ENCODE measurements at places on chromosomes 11 and 22.

DNA sequence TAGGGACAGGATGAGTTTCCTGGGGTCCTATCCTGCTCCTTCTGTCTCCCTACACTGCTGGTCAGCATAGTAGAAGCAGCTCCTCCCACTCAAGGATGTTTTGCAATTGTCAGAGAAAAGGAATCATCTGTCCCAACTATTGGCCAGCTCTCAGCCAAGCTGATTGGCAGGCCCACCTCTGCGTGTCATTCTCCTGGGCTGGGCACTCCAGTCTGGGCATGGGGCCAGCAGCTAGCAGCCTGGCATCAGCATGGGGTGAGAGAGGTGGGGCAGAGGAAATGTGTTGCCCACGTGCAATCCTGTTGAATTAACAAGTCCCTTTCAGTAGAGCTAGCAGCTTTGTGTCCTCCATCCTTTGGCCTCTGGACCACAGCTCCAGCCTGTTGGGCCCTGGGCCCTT lies 14.1 kb downstream of the ANKK1 start:
- peak; percentile 51 for DNase-seq

GRCh38 chr11:115496892-115497291 lies 7.3 kb downstream of the CADM1 start:
- no peak for DNase-seq

- DNase-seq: peak; percentile 31
Measured at GRCh38 chr11:4643076-4643475, 706 bp upstream of the OR51E1 start.

GRCh38 chr11:118911880-118912741 lies 13.6 kb downstream of the BCL9L start:
- DNase-seq: peak; percentile 84

DNA sequence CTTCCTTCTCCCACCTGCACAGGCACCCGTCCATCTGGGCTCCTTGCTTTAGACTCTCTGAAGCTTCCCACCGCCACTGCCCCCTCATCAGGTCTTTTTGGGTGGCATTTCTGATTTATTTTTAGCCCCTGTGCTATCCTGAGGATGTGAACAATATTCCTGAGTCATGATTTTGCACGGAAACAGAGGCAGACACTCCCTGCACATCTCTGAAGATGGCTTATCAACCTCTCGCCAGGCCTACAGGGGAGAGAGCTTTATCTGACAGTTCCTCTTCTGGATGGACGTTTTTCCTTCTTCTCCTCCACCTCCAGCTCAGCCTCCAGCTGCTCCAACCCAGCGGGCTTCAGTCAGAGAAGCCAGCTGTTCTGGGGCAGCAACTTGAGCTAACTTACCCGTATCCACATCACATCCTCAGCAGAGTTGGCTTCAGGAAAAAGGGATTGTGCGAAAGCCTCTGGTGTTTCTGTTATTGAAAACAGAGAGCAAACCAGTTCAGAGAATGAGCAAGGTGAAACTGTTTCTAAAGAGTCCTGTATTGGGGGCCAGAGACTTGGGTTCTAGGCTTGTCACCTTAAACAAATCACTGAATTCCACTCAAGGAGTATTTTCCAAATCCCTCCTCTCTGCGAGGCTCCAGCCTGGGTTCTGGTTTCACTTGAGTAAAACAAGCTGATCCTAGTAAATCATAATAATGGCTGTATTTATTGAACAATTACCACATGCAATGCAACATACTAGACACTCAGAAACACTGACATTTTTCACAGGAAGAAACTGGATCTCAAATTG lies 33.1 kb upstream of the ETS1 start:
- DNase-seq: peak; percentile 17

- DNase-seq: no peak
Measured at GRCh38 chr11:68469122-68469521, 8.6 kb downstream of the PPP6R3 start.

- no peak for DNase-seq
Measured at GRCh38 chr11:65329478-65329877, 4.2 kb upstream of the DPF2 start.

GRCh38 chr11:65219930-65220213 lies 38.1 kb downstream of the CAPN1 start:
- DNase-seq: no peak

GRCh38 chr22:41367039-41367679 lies 14.6 kb upstream of the TEF start:
- DNase-seq: peak; percentile 96

GRCh38 chr11:43988040-43988817 lies 45.8 kb downstream of the C11orf96 start:
- DNase-seq: no peak

- no peak for DNase-seq
Measured at GRCh38 chr11:1853376-1854131, 670 bp downstream of the LSP1 start.

GRCh38 chr11:131121426-131122333 lies 205.4 kb upstream of the SNX19 start:
- DNase-seq: no peak

- DNase-seq: peak; percentile 75
Measured at GRCh38 chr11:117226388-117227385, 5.2 kb downstream of the PCSK7 start.

GRCh38 chr11:2806351-2807024 lies 79.1 kb downstream of the CDKN1C start:
- peak; percentile 19 for DNase-seq

GRCh38 chr22:43295173-43295572 lies 48.0 kb downstream of the SCUBE1 start:
- no peak for DNase-seq

DNA sequence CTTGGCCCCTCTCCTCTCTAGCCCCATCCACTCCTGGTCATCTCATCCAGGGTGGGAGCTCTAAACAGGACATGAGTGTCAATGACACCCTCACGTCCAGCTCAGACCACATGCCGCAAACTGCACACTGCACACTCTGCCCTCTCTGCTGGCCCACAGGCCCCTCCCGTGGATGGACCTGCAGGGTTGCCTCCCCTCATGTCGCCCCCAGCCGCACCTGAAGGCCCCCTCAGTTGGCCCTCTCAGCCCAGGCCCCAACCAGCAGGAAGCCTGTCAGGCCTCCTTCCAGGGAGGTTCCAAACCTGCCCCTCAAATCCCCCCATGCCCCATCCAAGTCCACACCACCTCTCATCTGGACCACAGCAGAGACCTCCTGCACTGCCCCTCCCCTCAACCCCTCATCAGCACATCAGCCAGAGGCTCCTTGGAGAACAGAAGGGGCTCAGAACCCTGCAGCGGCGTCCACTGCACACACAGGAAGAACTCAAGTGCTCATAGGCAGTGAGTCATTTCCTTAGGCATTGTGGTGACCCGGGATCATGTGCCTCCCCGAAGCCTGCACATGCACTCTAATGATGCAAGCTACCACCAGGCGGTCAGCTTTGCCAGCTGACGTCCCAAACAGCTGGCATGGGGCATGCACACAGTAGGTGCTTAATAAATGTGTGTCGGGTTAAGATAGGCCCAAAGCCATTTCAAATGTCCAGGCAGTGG lies 12.9 kb upstream of the CDKN1C start:
- peak; percentile 62 for DNase-seq

- peak; percentile 83 for DNase-seq
Measured at GRCh38 chr11:17828311-17828751, 93.8 kb downstream of the KCNC1 start.

DNA sequence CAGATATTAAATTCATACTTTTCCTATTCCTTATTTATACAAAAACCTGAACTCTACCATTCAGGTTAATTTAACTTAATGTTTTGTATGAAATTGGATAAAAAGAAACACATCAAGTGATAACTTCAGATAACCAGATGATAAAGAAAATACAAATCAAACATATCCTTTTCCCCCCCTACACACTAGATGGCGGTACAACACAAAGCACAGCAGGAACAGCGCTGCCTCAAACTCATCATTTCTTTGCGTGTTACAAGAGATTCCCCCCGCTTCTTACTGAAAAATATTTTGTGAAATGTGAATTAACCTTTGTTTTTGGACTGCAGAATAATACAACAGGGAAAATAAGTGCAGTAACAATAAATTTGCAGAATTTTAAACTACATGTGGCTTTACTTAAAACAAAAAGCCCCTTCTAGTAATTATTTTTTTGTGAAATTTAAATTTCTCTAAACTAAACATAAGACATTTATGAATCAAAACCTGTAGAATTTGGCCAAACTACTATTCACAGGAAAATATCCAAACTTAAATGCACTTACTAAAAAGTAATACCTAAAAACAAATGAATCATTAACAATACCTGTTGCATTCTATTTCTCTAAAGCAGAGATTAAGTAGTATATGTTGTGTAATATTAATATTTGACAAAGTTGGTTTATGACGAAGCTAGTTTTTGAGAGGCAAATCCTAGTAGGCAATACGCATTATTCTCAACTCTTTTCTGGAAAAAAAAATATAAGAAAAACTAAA lies 74.4 kb downstream of the ARHGAP32 start:
- DNase-seq: peak; percentile 71

DNA sequence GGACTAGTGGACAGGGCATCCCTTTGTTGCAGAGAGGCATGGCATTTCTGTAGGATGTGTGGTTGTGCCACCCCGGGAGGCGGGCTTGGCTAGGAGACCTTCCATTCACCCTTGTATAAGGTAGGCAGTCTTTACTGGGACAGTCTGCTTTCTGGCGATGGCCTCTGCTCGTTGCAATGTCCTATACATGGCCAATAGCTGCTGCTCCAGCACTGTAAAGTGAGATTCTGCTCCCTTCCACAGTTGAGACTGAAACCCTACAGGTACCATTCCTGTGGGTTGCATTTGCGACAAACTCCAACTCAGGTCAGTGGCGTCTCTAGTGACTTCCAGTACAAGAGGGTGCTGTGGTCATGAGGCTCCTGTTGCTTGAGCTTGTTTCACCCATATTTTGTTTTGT lies 20.4 kb upstream of the APOL3 start:
- DNase-seq: no peak

DNA sequence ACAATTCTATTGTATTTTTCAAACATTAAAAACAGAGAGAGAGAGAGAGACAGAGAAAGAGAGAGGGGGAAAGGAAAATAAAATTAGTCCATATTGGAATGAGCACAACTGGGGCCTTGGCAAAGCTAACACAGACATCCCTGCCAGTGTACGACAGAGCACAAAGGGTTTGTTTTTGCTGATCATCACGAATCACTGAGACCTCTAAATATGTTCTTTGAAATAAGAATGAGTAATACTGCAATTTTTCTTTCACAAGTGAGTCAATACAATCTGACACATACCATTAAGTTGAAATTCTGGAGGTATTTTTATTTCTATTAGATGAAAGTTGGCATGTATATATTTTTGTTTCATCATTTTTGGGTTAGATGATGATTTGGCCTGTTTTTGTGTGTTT lies 27.0 kb upstream of the LRRC4C start:
- DNase-seq: no peak

DNA sequence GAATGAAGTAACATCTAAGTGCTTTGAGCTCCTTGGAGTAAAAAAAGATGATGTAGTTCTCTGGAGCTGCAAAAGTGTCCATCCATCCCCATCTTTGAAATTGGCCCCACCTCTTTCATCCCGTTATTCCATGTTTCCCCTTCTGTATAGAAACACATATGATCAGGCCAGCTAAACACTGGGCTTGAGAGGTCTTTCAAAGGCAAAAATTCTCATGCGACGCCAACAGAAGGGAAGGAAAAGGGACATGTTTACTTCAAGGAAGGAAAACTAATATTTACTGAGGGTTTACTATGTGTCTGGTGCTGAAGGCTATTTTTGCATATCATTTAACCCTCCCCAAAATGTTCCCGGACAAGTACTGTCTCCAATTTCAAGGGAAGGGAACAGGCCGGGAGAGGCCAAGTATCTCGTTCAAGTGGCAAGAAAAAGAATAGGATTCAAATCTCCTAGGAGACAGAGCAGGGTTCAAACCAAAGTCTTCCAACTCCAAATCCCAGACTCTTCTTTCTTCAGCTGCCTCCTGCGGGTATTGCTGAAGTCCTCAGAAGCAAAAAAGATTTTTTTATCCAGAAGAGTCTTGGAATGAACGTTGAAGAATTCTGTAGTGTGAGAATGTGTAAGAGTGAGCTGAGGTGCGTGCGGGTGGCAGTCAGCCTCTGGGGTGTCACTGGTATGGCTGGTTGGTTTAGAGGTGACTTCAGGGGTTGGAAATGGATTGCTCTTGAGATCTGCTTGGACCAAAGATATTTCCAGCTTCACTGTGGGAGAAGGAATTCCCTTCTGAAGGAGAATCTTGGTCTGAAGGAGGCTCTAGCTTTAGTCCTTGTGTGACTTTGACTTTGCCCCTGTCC lies 10.1 kb downstream of the TECTA start:
- no peak for DNase-seq
